ENCODE measurements at places on chromosomes 7 and 10.

DNA sequence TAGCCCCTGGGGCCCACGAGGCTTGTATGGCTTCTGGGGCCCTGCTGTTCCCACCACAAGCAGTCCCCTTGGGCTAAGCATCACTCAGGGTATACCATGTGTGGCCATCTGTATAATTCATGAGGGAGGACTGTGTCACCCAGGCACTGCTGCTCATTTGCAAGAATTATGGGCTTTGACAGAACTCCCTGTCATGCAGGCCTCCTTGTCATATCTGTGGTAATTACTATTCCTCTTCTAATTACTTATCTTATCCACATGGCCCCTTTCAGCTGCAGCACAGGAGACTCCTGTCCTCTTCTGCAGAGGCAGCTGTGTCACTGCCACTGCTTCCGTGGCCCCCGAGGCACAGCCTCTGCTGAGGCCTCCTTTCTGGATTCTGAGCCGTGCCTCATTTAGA lies 46.3 kb downstream of the LRMDA start:
- no peak for DNase-seq

DNA sequence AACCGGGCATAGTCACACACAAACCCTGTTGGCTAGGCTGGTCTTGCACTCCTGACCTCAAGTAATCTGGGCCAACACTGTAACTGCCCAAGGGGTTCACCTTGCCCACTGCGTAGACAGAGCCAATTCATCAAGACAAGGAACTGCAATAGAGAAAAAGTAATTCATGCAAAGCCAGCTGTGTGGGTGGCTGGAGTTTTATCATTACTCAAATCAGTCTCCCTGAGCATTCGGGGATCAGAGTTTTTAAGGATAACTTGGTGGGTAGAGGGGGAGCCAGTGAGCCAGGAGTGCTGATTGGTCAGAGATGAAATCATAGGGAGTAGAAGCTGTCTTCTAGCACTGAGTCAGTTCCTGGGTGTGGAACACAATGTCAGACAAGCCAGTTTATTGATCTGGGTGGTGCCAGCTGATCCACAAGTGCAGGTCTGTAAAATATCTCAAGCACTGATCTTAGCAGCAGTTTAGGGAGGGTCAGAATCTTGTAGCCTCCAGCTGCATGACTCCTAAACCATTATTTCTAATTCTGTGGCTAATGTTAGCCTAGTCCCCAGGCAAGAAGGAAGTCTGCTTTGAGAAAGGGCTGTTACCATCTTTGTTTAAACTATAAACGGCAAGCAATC lies 15.6 kb upstream of the FXYD4 start:
- no peak for DNase-seq

DNA sequence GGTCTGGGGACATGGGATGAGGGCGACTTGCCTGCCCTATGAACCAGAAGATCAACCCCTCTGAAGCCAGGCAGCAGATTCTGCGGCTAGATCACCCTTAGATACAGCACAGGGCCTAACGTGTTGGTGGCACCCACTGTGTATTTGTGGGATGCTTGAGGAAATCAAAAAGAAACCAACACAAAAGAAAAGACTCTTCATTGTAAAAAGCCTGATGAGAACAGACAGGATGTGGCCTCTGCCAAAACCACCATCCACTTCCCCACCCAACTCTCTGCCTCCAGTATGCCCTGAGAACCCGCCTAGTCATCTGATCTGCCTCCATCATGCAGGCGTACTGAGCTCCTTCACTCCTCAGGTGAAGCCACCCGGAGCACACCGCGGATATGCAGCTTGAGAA lies 97.2 kb upstream of the INSYN2A start:
- no peak for DNase-seq

- DNase-seq, result no peak
Observed at GRCh38 chr7:69981646-69982045, 383.4 kb downstream of the AUTS2 start.

GRCh38 chr10:18419945-18420344 lies 231.4 kb downstream of the NSUN6 start:
- DNase-seq, result no peak

- no peak for DNase-seq
Observed at GRCh38 chr10:124612611-124613498, 131.3 kb downstream of the FAM53B start.

GRCh38 chr10:79052291-79053080 lies 16.3 kb upstream of the ZMIZ1 start:
- no peak for DNase-seq

GRCh38 chr7:27093184-27093895 lies 2.5 kb downstream of the HOXA1 start:
- DNase-seq, result no peak

GRCh38 chr7:101017064-101017777 lies 2.7 kb upstream of the MUC17 start:
- peak; percentile 93 for DNase-seq

GRCh38 chr10:71635251-71635866 lies 84.2 kb downstream of the C10orf105 start:
- no peak for DNase-seq

- DNase-seq, result peak; percentile 20
Observed at GRCh38 chr10:70354556-70354955, 27.9 kb downstream of the LRRC20 start.

GRCh38 chr7:13042605-13043236 lies 355.3 kb downstream of the ARL4A start:
- DNase-seq, result no peak

DNA sequence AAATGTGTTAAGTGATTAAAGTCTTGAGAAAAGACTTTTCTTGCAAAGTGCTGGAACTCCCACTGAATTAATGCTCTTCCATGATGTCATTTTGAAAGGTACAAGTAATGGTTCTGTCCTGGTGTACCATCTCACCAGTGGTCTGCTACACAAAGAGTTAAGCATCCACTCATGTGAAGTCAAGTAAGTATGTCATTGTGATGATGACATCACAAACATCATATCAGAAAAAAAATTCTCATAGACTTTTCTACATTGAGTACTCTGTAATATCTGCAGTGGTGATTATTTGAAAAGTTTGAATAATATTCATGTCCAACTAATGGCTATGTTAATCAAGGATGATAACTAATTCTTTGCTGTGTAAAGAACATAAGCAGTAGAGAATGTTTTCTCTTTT lies 22.6 kb downstream of the WDR11 start:
- no peak for DNase-seq

GRCh38 chr10:101286248-101287046 lies 57.2 kb upstream of the LBX1 start:
- DNase-seq, result no peak

DNA sequence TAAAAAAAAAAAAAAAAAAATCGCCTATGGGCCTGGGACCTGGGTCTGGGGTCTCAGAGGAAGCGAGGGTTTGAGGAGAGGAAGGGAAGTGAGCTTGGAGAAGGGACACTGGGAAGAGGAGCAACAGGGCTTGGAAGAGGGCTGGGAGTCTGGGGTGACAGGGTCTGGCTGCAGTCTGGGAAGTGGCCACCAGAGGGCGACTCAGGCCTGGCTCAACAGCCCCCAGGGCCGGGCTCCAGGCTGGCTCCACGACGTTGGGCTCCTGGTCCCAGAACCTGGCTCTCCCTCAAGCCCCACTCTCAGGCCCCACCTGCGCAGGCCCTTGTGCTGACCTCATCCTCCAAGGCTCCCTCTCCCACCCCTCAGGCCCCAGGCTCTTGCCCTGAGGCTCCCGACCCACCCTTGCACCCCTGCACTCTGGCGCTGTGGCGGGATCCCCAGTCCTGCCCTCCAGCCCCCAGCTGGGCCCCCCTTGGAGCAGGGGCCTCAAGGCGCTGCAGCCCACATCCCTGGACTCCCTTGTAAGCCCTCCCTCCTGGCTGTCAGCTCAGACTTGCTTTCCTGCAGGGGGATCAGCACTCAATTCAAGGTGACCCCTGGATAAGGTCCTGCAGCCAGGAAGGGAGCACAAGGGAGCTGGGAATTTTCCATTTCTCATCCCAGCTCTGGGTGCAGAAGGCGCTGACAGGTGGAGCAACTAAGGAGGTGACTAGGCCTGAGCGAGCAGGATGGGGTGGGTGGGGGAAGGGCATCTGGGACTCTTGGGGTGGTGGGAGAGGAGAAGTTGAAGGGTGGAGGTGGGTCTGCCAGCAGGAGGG lies 5.4 kb upstream of the SPACDR start:
- peak; percentile 77 for DNase-seq

DNA sequence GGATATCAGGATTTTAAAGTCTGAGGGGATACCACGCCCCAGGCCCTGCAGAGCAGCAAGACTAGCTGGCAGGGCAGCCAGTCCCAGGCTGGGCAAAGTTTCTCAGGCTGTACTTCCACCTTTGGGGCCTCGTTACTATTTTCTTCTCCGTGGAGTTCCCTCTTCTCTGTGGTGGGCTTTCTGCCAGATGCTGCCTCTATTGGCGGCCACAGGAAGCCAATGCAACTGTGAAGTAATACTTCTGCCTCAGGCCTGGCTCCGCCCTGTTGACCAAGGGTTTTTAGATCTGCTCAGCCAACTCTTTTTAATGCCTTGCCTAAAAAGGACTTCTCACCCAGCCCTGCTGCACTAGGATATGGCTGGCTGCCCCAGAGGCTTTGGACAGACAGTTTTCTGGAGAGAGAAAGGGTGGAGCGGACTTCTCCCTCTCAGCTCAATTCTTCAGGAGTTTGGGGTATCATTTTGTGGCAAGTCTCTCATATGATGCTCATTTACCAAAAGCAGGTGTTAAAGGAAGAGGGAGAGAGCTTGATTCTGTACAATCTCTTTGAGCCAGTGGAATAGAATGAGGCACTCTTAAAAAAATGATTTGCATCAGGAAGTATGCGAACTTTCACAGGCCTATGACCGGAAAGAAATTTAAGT lies 67.4 kb downstream of the HHEX start:
- DNase-seq, result peak; percentile 90

DNA sequence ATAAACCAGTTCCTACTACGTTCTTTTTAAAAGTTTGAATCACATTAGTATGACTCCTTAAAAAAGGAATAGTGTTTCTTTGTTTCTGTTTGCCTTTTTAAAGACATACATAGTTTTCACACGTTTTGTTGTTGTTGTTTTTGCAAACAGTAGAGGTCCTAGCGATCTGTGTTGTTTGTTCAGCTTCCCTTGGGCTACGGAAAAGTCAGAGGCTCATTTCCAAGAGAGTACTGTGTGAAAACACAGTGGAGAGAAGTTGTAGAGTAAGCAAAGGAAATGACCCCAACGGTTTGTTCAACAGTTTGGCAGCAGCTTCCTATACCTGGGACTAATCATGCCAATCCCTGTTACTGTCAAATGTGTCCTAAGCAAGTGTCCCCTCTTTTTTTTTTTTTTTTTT lies 87.1 kb upstream of the STEAP1 start:
- DNase-seq, result no peak
